T-helper 17 cell (primary cell): ENCODE measurements at places on chromosomes 5 and 9. TPM values are rescaled to one million over a fixed set of nuclear protein-coding genes. Genes with fewer than 3 reads are reported as not detected.
A peak's percentile ranks its signal among the peaks of the same experiment; 100 is the strongest.

BTNL3 gene
- total RNA-seq, result not detected

CTSV gene
- not detected for total RNA-seq

C5orf15 gene
- total RNA-seq, result 13.5 TPM

TMEM174 gene
- not detected for total RNA-seq

ZNF366 gene
- total RNA-seq, result not detected

DNA sequence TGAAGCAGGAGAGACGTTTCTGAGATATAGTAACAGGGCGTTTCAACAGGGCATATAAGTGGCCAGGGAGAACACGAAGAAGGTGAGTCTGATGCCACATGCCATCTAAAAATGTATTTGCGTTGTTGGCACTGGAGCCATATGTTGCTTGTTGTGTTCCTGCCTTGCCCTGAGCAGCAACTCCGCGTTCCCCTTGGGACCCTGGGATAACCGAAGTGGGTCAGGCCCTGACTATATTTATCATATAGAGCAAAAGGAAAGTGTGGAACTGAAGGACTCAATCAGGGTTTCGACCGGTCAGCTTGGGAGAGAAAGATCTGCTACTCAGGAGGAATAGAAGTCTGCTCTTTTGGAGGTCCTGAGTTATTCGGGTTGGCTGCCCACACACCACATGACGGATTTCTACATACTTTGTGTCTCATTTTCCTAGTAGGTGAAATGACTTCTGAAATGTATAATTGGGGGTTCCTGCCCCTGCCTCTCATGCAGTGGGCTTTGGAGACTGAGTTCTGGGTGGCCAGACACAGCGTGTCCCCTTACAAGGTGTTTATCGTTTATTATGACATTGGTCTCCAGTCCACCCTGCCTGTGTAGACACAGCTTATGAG lies 3.0 kb downstream of the STC2 start:
- H3K27me3 ChIP-seq, result peaks cover 73% of the 10 kb centered on the region
- H3K36me3 ChIP-seq, result peaks cover 5% of the 10 kb centered on the region
- peaks cover 28% of the 10 kb centered on the region for H3K4me1 ChIP-seq
- H3K4me3 ChIP-seq, result no peak overlapping the region
- DNase-seq, result no peak
- H3K27ac ChIP-seq, result no peak overlapping the region

DNA sequence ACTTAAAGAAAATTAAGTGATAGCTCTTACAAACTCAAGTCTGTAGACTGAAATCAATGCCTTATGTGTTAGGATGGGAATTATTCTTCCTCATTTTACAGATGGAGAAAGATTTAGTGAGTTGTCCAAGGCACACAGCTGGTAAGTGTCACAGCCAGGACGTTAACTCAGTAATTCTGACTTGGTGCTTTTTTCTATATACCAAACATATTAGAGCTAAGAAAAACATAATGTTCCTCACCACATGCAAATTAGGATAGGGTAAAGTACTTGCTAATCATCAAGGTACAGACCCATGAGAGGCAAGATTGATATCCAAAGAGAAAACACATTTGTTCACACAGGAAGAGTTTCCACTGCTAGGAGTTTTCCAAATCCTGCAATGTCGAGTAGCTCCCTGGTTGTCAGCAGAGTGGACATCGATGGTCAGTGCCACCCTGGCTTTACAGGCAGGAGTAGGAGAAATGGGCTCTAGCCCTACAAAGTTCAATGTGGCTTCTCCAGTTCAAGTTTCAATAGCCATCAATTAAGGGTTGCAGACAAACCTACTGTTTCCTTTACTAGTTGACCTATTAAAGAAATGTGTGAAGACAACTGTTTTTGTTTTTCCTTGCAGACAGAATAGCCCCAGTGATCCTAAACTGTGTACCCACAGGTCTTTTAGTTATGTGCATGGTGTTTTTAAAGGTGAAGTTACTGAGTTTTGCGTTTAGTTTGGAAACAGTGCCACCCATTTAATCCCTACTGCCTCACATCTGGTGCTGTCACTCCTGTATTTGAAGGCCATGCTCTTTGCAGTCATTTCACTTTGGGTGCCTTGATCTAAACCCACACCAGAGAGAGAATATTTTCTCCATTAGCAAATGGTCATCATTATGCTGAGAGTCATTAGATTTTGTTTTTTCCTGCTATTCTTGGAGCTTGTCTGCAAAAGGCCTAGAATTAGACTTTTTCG lies 460.8 kb upstream of the SMARCA2 start:
- no peak overlapping the region for H3K4me3 ChIP-seq
- no peak for DNase-seq
- peaks cover 21% of the 10 kb centered on the region for H3K27me3 ChIP-seq

DNA sequence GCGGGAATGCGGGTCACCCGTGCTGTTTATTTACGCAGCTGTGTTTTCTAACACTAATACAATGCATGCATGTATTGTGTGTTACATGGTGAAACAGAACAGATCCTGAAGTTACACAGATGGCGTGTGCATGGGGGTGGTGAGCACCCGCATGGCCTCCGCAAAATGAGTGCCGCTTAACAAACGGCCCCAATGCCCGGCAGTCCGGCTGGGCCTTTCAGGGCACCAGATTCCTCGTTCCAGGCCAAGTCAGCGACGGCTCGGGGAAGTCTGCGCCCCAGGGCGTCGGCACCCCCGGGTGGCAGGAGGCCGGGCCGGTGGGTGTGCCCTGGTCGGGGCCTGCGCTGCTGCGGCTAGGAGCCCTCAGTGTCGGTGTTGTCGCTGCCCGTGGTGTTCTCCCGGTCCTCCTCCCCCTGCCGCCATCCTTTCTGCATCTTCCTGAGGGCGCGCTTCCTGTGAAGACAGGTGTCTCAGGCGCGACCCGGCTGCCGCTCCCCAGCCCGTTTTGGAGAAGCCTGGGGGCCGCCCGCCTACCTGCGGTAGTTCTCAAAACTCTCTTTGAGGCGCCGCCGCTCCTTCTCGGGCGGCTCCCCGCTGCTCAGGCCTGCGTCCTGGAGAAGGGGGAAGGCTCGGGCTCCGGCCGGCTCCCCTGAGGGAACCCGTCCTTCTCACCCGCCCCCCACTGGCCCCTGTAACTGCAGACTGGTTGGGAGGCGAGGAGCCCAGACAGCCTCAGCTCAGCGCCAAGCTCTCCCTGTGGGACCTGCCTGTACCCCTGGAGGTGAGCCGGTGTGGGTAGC lies 605 bp upstream of the DNLZ start:
- H3K27ac ChIP-seq, result no peak overlapping the region
- peak overlapping the region; percentile 69 for H3K4me3 ChIP-seq
- no peaks in the 10 kb centered on the region for H3K27me3 ChIP-seq
- no peak for DNase-seq
- H3K36me3 ChIP-seq, result no peaks in the 10 kb centered on the region

GRCh38 chr5:115452536-115453235 lies 91.9 kb downstream of the FEM1C start:
- H3K36me3 ChIP-seq, result no peaks in the 10 kb centered on the region
- no peak for DNase-seq
- H3K4me1 ChIP-seq, result peaks cover 2% of the 10 kb centered on the region
- no peak overlapping the region for H3K27ac ChIP-seq
- H3K4me3 ChIP-seq, result no peak overlapping the region

DNA sequence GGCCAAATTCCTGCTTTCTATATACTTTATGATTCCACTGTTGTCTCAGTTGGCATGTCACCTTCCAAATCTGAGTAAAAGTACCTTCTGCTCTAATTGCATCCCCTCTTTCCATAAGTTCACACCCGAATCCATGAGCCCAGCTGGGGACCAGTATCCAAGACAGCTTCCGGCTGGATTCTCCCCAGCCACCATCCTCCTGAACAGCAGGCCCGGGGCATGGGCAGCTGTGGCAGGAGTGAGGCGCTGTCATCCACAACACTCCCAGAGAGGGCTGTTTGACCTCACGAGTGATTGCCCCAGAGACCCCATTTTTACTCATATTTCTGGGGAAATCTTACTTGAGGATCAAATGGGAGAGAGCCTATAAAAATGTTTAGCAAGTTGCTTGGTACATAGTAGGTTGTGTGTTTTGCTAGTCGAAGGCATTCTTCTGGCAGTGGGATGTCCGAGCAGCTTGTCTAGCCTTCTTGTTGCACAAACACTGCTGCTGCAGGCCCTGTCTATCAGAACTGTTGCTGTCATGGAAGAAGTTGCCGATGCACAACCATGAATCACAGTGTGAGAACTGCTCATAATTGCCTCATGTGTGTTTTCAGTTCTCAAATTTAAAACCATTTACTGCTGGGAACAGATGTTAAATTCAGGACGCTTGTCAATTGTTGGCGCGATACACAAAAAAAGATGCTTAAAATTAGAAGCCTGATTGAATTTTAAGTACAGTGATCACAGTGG lies 93.8 kb downstream of the HSPA4 start:
- H3K36me3 ChIP-seq, result no peaks in the 10 kb centered on the region
- H3K27me3 ChIP-seq, result no peaks in the 10 kb centered on the region
- H3K27ac ChIP-seq, result no peak overlapping the region
- H3K4me1 ChIP-seq, result peaks cover 10% of the 10 kb centered on the region

- no peaks in the 10 kb centered on the region for H3K4me1 ChIP-seq
- no peak overlapping the region for H3K27ac ChIP-seq
- DNase-seq, result no peak
Measured at GRCh38 chr5:171640480-171640879, 145.1 kb upstream of the SMIM23 start.

GRCh38 chr9:69454321-69454720 lies 129.3 kb downstream of the ENTREP1 start:
- no peak overlapping the region for H3K4me3 ChIP-seq
- no peak overlapping the region for H3K27ac ChIP-seq
- no peaks in the 10 kb centered on the region for H3K27me3 ChIP-seq
- DNase-seq, result no peak
- H3K36me3 ChIP-seq, result no peaks in the 10 kb centered on the region
